Activated naive CD8-positive, alpha-beta T cell treated with anti-CD3 and anti-CD28 coated beads for 36 hours (primary cell): ENCODE measurements at places on chromosomes 12 and 14. TPM values are rescaled to one million over a fixed set of nuclear protein-coding genes. Genes with fewer than 3 reads are reported as not detected.

GRCh38 chr14:61670576-61670975 is 24.7 kb upstream of the HIF1A start:
- no peak overlapping the region for H3K4me3 ChIP-seq
- DNase-seq = no peak
- H3K27ac ChIP-seq = no peak overlapping the region
- peaks cover 32% of the 10 kb centered on the region for H3K4me1 ChIP-seq

DNA sequence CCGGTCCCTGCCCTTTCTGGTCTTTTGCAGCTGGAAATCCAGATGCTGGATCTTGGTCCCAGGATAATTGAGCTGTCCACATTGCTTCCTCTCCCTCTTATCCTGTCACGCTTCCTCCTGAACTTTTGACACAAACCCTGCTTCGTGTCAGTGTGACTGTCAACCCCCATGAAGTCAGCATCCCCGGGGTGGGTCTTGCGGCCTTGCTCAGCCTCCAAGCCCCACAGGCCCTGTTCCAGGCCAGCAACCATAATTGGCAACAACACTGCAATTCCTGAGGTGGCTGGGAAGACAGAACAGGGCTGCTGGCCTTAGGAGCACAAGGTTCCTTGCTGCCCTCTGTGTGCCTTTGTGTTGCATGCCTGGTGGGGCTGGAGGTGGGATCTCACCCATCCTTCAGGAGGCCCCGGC is 74.9 kb downstream of the NTF3 start:
- H3K27ac ChIP-seq = no peak overlapping the region
- H3K36me3 ChIP-seq = no peaks in the 10 kb centered on the region
- no peak for DNase-seq
- H3K4me3 ChIP-seq = no peak overlapping the region
- peaks cover 10% of the 10 kb centered on the region for H3K27me3 ChIP-seq
- H3K4me1 ChIP-seq = no peaks in the 10 kb centered on the region

The CFAP54 gene
- 0.26 TPM for total RNA-seq

- no peak for DNase-seq
- no peaks in the 10 kb centered on the region for H3K27me3 ChIP-seq
- peaks cover 5% of the 10 kb centered on the region for H3K4me1 ChIP-seq
- H3K27ac ChIP-seq = no peak overlapping the region
Measured at GRCh38 chr14:24066496-24067132, 4.7 kb upstream of the CPNE6 start.

DNA sequence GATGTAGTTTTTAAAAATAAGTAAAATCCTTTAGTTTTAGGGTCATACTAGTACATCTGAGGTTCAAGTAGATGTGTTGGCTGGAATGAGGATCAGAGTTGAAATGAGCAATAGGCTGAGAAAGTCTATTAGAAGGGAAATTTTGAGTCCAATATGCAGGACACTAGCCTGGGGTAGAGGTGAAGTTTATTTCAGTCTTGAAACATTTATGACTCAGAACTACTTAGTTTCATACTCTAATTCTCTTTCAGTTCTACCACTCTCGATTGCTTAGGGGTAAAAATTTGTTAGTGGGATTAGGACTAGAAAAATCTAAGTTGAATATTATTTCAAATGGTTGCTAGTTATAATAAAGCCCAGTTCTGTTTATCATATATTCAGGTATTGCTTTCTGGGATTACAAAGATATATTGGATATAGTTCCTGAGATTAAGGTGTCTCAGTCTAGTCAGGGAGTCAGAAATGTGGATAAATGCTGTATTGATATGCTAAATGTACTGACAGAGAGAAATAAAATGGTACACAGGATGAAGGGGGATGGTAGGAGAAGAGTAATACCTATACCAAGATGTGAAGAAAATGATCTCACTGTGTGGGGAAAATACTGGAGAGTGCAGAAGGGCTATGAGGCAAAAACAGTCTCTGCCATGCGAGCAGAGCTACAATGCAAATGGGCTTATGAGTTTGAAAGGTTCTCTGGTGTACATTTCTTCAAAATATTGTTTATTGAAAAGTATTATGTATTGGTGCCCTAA is 395.8 kb upstream of the FBXO33 start:
- no peaks in the 10 kb centered on the region for H3K4me1 ChIP-seq
- peaks cover 3% of the 10 kb centered on the region for H3K36me3 ChIP-seq
- no peak for DNase-seq
- H3K4me3 ChIP-seq = no peak overlapping the region
- H3K27ac ChIP-seq = peak overlapping the region; percentile 11
- H3K27me3 ChIP-seq = no peaks in the 10 kb centered on the region

GRCh38 chr14:96098309-96098998 is 59.3 kb downstream of the C14orf132 start:
- no peaks in the 10 kb centered on the region for H3K27me3 ChIP-seq
- H3K4me3 ChIP-seq = no peak overlapping the region
- peaks cover 2% of the 10 kb centered on the region for H3K4me1 ChIP-seq
- H3K27ac ChIP-seq = no peak overlapping the region
- H3K36me3 ChIP-seq = no peaks in the 10 kb centered on the region

The DDIT3 gene
- 33.4 TPM for total RNA-seq

- no peak overlapping the region for H3K27ac ChIP-seq
- H3K4me3 ChIP-seq = no peak overlapping the region
- no peaks in the 10 kb centered on the region for H3K36me3 ChIP-seq
Measured at GRCh38 chr12:102948941-102949352, 8.5 kb upstream of the ASCL1 start.

GRCh38 chr14:105412771-105413543 is 6.7 kb upstream of the MTA1 start:
- DNase-seq = no peak
- H3K27me3 ChIP-seq = peaks cover 27% of the 10 kb centered on the region
- no peak overlapping the region for H3K4me3 ChIP-seq
- H3K27ac ChIP-seq = no peak overlapping the region
- peaks cover 2% of the 10 kb centered on the region for H3K36me3 ChIP-seq
- peaks cover 9% of the 10 kb centered on the region for H3K4me1 ChIP-seq

The DCAF4 gene
- total RNA-seq = 31.8 TPM

DNA sequence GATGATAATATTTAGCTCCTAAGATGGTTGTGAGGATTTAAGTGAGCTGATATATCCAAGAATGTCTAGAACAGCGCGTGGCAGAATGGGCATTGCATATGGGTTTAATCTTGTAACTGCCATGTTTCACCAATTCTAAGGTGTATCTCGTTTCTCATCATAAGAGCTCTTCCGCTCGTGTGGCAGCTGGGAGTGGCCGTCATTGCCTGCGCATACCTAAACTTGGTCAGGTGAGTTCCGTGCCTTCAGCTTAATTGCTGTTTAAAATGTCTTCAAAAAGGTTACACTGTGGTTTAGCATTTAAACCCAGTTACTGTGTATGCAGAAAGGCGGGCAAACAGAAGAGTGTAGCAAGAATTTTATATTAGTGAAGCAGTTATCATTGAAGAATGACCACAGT is 4.5 kb upstream of the AQP2 start:
- DNase-seq = no peak
- H3K27ac ChIP-seq = peak overlapping the region; percentile 46
- H3K4me3 ChIP-seq = no peak overlapping the region
- no peaks in the 10 kb centered on the region for H3K36me3 ChIP-seq
- peaks cover 18% of the 10 kb centered on the region for H3K4me1 ChIP-seq
